CD4-positive, alpha-beta T cell treated with Interleukin-15 for 4 hours (primary cell): ENCODE measurements at places on chromosomes 6 and 20.

- no peak for DNase-seq
Observed at GRCh38 chr6:152398993-152399392, 238.2 kb downstream of the SYNE1 start.

DNA sequence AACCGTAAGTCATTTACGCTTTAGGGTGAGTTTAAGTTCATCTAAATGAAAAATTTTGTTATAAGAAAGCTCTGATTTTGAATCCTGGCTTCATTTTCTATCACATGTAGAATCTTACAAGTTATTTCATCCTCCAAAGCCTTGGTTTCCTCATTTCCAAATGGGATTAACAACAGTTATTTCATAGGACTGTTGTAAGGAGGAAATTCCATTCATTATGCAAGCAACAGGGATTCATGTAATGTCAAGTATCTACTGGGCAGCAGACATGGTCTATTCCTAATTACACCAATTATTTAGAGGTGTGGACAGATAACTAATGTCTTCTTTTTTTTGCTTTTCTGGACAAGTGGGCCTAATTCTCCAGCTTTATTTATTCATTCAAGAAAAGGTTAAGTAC is 154.0 kb downstream of the PDSS2 start:
- no peak for DNase-seq

DNA sequence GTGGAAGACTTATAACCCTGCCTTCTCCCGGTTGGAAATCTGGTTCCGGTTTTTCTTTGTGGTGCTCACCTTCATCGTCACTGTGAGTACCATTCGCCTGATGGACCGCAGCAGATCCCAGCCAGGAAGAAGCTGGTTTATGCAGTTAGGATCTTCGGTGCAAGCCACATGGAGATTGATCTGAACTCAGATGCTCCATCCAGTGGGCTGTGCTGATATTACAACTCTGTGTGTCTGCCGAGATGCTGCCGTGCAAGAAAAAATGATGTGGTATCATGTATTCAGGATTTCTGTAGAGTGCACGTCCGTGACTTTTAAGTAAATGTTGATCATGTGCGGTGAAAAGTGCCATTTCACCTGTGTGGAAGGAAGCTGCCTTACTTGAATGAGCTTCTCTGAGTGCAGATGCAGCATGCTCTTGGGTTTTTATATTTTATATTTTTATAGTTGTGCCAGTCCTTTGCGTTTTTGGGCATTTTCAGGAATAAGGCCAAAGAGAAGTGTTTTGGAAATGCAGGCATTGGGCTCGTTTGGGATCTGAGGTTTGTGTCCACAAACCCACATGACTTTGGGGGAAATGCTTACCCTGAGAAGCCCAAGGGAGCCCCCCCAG is 39.2 kb downstream of the DYNLT1 start:
- DNase-seq: peak; percentile 47

GRCh38 chr20:64035933-64036345 is at the start of gene C20orf204:
TSS of gene C20orf204 (plus strand) at chr20:64036182. CDS start at chr20:64036324, 142 bp downstream.
- no peak for DNase-seq

- DNase-seq: no peak
Observed at GRCh38 chr20:44173846-44174245, 13.1 kb downstream of the JPH2 start.

GRCh38 chr6:41730531-41731436 is 4.6 kb downstream of the TFEB start:
- DNase-seq: no peak

- no peak for DNase-seq
Observed at GRCh38 chr6:99761711-99762110, 155.1 kb downstream of the PRDM13 start.

- DNase-seq: no peak
Observed at GRCh38 chr20:13862245-13862644, 77.4 kb downstream of the NDUFAF5 start.

DNA sequence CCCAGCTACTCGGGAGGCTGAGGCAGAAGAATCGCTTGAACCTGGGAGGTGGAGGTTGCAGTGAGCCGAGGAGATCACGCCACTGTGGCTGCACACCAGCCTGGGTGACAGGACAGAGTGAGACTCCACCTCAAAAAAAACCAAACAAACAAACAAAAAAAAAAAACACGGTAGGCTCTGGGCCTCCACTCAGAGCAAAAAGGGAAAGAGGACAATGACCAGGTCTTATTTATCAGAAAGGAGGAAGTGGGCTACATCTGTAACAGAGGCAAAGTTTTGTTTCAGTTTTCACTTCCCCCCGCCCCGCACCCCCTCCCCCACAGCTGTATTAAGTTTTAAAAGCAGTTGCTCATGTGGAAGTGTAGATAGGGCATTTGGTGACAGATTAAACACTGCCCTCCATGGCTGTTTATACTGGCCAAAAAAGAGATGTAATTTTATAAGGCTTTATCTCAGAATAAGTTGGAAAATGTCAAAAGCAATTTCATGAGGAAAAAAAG is 114.6 kb downstream of the RCAN2 start:
- DNase-seq: no peak

- DNase-seq: peak; percentile 51
Observed at GRCh38 chr20:2873747-2874041, 413 bp downstream of the PTPRA start.

- no peak for DNase-seq
Observed at GRCh38 chr6:119848696-119849095, 499.1 kb upstream of the MAN1A1 start.

GRCh38 chr20:23244916-23245552 is 105.6 kb upstream of the NXT1 start:
- no peak for DNase-seq

DNA sequence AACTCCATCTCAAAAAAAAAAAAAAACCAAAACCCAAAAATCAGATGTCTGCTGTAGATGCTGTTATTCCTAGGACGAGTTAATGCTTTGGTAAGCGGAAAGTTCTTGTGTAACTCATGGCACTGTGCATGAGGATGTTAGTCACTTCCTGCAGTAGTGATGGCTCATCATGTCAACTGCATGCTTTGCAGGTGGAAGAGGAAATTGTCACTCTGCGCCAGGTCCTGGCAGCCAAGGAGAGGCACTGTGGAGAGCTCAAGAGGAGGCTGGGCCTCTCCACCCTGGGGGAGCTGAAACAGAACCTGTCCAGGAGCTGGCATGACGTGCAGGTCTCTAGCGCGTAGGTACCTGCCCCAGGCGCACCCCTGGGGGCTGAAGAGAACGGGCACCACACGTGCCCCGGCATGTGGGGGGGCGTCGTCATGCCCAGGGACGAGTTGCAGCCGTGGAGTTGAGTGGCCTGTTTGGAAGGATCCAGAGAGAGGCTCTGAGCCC is 8.5 kb downstream of the TPD52L2 start:
- DNase-seq: peak; percentile 50

- DNase-seq: no peak
Observed at GRCh38 chr6:38364127-38364526, 275.6 kb downstream of the BTBD9 start.
